ENCODE measurements at places on chromosomes 13 and 19. TPM values are rescaled to one million over a fixed set of nuclear protein-coding genes. Genes with fewer than 3 reads are reported as not detected.

GRCh38 chr19:12838886-12839756 is 806 bp downstream of the MAST1 start:
- peak; percentile 26 for DNase-seq

DNA sequence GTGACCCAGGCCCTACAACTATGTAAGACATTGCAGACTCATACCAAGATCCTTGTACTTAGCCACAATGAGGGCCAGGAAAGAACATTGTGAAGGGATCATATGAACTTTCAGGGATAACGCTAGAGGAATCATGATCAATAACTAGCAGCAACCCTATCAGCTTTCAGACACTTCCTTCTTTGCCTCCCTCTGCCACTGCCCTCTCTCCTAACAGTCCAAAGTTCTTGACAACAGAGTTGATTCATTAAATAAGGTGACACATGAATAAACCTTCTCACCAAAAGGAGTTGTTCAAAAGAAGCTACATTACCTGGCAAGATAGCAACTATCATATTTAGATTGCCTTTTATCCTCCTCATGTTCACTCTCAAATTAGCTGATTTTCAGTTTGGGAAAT is 272.2 kb upstream of the DACH1 start:
- DNase-seq: no peak

- peak; percentile 76 for DNase-seq
Measured at GRCh38 chr19:3801412-3802096, 15.4 kb upstream of the MATK start.

DNA sequence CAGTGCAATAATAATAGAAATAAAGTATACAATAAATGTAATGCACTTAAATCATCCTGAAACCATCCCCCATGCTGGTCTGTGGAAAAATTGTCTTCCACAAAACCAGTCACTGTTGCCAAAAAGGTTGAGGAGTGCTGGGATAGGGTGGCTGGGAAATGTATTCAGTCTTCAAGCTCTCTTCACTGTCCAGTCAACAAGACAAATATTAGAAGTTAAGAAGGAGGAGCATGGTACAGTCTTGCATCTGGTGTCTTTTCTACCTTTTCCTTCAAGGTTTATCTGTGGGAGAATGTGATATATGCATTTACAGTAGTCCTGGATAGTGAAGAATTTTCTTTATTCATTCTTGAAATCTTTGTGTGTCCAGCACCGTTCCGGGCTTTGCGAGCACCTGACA is 203.4 kb downstream of the GPC5 start:
- DNase-seq: no peak

GRCh38 chr13:109024611-109025010 is 395.2 kb downstream of the MYO16 start:
- no peak for DNase-seq

GRCh38 chr13:26202365-26202972 is 19.6 kb downstream of the RNF6 start:
- DNase-seq: no peak

DNA sequence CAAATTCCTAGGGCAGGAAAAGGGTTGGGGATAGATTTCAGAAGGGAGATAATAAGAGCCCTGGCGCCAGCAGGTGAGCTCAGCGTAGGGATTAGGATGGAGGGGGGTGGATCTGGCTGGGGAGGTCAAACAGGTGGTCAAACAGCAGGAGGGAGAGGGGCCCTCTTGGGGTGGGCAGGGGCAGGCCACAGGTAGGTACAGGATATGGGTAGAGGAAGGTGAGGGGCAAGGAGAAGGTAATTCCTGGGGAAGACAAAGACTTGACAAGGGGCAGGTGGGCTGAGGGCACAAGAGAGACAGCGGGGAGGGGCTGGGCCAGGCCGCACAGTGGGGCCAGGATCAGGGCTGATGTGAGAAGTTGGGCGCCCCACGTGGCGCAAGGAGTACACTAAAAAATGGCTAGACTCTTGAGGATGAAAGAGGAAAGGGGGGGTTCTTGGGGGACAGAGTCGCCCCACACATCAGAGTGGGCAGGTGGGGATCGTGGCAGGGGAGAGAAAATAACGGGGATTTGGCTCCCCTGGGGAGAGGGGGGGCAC is 713 bp downstream of the KRI1 start:
- peak; percentile 67 for DNase-seq

DNA sequence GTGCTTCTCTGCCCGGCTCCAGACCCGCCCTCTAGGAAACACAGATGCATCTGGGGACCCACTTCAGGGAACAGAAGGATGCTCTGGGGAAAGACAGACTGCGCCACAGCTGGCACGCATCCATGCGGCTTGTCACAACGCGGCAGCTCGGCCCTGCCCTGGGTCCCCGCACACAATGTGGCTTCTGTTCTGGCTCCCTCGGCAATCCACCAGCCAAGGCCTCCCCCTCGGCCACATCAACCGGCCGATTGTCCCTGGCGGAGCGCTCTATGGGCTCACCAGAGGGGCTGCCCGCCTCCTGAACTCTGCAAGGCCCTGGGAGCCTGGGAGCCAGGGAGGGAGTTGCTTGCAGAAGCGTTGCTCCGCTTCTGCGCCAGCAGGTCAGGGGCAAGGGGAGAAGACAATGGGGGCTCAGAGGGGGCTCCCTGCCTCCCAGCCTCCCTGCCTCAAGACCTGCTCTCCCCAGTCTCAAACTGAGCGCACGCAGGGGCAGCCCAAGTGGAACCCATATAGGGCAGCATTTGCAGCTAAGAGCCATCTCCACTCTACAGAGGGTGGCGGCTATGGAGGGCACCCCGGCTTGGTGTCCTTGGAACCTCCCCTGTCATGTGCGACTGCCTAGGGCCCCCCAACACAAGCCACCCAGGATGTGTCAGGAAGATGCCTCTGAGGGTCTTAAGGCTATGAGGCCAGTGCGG is 37.9 kb downstream of the MLLT1 start:
- DNase-seq: no peak

GRCh38 chr13:110307767-110308655 is 927 bp downstream of the COL4A2 start:
- DNase-seq: no peak

DNA sequence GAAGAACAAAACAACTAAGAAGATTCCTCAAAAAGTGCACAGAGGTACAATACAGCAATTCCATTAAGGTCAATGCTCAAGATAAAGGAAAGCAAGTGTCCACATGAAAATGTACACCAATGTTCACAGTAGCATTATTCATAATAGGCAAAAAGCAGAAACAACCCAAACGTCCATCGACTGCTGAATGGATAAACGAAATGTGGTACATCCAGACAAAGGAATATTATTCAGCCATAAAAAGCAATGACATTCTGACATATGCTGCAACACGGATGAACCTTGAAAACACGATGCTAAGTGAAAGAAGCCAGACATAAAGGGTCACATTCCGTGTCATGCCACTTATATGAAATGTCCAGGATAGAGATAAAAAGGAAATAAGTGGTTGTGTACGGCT is 29.3 kb downstream of the SLC7A1 start:
- DNase-seq: no peak

GRCh38 chr19:46132508-46133100 is 8.1 kb upstream of the IGFL3 start:
- no peak for DNase-seq

GRCh38 chr13:30466358-30466714 is 600 bp upstream of the HMGB1 start:
- DNase-seq: peak; percentile 42

DNA sequence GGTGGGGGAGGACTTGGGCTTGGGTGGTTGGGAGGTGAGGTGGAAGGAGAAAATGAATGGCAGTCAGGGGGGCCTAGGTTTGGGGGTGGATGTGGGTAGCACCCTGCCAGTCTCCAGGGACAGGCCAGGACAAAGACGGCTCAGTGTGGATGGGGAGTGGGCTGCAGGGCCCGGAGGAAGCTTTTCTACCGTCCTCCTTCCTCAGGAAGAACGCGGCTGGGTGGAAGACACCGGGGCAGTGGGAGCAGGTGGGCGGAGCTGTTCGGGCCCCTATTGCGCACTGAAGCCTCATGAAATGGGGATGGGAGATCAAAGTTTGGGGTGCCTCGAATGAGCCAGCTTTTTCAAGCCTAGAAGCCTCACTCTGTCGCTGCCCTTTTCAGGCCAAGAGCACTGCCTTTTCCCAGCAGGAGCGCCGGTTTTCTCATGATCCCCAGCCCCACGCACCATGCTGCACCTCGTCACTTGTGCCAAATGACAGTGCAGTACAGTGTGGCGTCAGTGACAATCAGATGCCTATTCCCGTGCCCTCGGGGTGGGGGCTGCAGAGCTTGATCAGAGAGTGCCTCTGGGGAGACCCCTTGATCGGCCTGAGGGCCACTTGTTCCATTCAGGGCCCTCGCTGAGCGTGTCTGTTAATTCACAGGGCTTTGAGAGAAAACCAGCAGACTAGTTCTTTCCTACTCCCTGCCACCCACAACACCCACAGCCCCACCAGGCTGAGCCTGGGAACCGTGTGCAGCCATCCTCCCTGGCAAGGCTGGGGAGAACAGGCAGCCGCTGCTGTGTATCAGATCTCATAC is 1.5 kb downstream of the CALM3 start:
- peak; percentile 36 for DNase-seq

- no peak for DNase-seq
Measured at GRCh38 chr19:38699647-38700349, 44.5 kb downstream of the CAPN12 start.

DNA sequence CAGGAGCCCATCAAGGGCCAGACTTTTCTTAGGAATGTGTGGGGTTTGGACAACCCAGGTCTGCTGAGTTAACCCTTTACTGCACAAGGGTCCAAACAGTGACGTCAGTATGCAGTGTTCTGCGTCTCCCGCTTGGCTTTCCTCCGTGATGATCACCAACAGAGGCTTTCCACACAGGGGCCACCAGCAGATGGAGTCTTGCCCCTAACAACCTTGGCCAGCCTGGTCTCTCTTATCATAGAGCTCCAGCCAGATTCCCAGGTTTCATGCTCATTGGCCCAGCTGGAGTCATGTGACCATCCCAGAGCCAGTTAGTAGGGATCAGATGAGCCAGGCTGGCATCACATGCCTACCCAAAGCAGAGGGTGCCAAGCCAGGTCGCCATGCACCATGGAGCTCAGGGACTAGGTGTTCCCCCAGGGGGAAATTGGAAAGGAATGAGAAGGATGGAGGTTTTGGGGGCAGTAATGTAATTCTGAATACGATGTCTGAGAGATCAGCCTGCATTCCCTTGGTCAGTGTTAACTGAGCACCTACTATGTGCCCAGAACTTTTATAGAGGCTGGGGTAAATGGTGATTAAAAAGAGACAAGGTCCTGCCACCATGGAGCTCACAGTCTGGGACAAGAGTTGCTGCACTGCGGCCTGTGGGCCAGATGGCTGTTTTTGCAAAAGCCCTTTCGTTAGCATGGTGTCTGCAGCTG is 61.2 kb downstream of the MYH14 start:
- no peak for DNase-seq

DNA sequence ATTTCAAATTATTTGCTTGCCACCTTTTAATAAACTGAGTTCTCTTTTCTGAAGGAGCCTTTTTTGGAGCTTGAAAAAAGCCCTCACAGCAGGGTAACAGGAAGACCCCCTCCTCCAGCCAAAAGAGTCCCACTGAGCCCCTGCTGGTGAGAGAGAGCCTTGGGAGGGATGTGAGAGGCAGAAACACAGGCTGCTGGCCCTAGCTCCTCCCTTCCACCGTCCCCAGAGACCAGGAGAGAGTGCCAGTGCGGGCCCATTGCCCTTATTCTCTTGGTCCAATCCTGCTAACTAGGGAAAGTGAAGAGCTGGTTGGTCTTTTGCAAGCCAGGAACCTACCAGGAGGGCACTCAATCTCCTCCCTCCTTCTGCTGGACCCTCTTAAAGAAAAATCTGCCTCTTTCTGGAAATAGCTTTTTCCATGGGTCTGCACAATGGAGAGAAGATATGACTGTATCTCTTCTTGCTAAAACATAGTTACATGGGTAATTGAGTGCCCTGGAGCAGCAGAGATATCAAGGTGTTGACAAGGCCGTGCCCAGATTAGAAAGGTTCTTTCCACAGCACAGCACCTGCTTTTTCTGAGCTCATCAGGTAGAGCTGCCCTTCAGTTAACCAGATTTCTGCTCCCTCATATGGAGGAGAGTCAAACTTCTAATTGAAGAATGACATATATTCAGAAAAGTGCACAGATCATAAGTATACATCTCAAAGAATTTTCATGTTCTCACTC is 113.9 kb downstream of the LRCH1 start:
- DNase-seq: no peak

DNA sequence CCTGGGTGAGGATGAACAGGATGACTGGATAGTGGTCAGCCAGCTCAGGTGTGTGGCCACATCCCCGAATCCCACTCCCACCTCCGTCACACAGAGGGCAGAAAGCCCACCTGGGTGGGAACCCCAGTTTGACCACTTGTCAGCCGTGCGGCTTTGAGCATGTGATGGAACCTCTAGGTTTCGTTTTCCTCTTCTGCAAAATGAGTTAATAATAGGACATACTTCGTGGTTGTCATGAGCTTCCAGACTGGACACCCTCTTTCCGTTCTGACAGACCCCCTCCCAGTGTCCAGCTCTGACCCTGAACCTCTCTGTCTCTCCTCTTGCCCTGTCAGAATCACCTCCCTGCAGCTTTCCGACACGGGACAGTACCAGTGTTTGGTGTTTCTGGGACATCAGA is 1.8 kb downstream of the AXL start:
- no peak for DNase-seq

B3GNT8 gene
- 2.2 TPM for total RNA-seq

RASGRP4 gene
- total RNA-seq: 3.8 TPM

OVOL3 gene
- total RNA-seq: not detected

ZNF550 gene
- total RNA-seq: 16.0 TPM

GAPDHS gene
- total RNA-seq: not detected

FXYD5 gene
- 455 TPM for total RNA-seq

BRME1 gene
- 8.0 TPM for total RNA-seq

Measured in activated CD4-positive, alpha-beta T cell treated with anti-CD3 and anti-CD28 coated beads, Interleukin-2, amount 10 ng/mL, durations not matched to agents 7 days and 5 days (primary cell).